ENCODE measurements at places on chromosomes 13 and 19.
A peak's percentile ranks its signal among the peaks of the same experiment; 100 is the strongest.

DNA sequence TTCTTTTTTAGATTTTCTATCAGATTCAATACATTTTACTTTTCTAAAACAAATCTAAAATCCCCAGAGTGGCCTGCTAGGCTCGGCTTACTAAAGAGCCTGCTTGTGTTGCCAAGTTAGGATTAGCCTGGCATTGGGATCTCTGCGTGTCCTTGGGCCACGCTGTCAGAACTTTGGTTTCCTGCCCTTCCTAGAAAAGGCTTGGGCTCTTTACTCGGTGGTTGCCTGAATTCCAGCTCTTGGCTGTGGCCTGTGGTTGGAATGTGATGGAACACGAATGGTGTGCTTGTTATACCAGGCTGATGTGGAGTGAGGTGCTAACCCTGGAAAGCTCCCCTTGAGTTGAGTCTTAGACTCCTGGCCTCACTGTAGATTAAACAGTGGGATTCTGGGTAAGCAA, 8.5 kb downstream of the SPATA13 start:
- no peak for DNase-seq

DNA sequence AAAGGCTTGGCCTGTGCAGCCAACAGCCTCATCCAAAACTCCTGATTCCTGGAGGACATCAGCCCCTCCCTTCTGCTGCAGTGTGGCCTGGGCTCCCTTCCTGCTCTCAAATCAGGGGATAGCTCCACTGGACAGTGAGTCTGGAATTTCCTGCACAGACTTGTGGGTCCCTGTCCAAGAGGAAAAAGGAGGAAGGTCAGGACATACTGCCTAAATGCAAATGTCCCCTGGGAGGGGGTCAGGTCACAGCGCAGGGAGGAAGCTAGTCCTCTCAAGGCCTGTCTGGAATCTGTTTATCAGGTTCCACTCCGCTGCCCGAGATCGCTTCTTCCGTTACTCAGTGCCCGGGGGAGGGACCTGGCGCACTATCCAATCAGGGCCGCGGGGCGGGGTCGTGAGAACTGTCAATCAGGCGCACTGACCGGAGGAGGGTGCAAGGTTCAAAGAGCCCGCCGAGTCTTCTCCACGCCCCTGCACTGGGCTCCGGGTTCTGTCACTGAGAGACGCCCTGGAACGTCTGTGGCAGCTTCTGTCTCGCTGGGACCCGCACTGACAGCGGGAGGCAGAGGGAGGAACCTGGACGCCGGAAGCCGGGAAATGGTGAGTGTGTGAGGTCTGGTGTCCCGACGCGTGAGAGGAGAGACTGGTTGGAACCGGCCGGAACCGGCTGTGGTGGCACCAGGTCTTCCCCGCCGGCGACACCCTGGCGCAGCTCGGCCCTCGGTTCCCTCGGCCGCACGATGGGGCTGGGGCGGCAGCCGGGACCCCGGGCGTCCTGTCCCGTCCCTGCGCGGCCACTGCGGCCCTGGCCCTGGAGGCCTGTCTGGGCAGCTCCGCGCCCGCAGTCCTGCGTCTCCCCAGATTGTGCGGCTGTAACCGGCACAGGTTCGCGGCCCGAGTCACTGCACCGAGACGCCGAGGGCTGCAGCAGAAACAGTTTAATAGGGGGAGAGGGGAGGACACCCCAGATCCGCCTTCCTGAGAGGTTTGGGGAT, at the start of gene ZNF441:
ZNF441 (plus strand) TSS at position 404 of the 995 bp plus-strand sequence; CDS start at position 598, 194 bp downstream.
- peak; percentile 93 for DNase-seq

DNA sequence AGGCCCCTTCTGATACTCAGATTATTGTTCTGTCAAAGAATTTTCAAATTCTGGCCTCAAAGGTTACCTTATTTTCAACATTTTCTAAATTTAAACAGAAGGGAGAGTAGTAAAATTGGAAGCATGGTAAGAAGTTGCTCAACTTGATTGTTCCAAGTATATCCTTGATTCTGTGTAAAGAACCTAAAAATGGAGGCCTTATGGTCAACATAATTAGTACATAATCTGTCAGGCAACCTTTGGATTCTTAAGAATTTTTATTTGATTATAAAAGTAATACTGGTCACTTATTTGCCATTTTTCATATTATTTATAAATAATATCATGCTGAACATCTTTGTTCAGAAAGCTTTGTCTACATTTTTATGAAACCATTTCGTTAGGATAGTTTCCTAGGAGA, 83.9 kb downstream of the STARD13 start:
- DNase-seq: no peak

GRCh38 chr19:58518256-58519086, 1.1 kb downstream of the ZBTB45 start:
- DNase-seq: no peak

- DNase-seq: no peak
Observed at GRCh38 chr13:52980695-52981094, 47.9 kb upstream of the OLFM4 start.

DNA sequence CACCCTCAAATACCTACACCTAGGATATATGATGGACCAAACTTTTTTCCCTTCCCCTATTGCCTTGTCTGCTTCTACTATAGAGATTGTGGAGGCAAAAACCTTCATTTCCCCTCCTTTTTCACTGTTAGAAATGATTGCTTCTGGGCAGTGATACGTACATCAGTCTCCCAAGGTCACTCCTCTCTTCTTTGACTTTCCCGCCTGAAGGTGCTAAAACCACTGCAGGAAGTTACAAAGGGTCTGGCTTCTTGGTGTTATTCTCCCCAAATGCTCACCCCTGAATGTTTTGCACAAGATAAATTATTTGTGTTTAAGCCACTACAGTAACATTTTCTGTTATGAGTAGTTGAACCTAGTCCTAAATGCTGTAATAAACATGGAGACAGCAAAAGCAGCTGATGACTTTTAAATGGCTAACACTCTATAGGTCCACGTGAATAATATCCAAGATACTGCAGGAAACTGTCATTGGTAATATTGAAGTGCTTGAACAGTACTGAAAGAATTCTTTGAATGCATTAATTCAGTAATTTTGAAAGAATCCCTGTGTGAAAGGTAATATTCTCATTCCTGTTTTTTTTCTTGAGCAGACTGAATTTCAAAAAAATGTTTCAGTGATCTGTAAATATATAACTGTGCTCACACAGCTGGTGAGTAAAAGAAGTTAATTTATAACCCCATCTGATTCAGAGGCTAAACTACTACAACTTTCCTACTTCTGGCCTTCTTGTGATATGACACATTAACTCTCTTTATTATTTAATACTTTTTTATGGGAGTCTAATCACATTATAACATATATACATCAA, 865.1 kb downstream of the EFNB2 start:
- no peak for DNase-seq

- DNase-seq: peak; percentile 59
Observed at GRCh38 chr19:3494559-3494958, 5.9 kb downstream of the DOHH start.

DNA sequence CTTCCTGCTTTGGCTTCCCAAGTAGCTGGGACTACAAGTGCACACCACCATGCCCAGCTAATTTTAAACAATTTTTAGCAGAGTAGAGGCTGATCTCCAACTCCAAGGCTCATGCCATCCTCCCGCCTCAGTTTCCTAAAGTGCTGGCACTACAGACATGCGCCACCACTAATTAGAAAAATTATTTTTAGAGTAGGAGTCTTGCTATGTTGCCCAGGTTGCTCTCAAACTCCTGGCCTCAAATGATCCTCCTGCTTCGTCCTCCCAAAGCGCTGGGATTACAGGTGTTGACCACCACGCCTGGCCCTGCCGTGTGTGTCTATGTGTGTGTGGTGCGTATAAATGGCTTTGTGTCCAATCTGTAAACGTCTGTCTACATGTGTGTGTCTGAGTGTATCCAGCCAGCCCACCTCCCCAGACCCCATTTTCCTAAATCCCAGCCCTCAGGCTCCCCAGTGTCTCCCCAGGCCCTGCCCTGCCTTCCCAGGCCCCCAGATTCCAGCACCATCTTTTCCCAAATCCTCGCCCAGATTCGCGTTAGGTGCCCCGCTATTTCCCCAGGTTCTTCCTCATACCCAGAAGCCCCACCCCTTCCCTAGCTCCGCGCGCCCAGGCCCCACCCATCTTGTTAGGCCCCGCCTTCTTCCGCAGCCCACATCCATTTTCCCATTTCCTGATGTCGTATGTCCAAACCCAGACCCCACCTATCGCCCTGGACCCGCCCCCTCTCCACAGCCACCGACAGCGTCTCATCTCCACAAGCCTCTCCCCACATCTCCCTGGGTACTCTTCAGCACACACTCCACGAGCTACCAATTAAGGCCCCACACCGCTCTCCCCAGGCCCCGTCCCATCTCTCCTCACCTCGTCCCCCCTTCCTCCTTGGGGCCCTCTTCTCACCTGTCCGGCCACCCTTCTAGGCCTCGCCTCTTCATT, 24.9 kb downstream of the SLC8A2 start:
- no peak for DNase-seq

GRCh38 chr13:97231118-97231828, 9.1 kb downstream of the MBNL2 start:
- DNase-seq: no peak

DNA sequence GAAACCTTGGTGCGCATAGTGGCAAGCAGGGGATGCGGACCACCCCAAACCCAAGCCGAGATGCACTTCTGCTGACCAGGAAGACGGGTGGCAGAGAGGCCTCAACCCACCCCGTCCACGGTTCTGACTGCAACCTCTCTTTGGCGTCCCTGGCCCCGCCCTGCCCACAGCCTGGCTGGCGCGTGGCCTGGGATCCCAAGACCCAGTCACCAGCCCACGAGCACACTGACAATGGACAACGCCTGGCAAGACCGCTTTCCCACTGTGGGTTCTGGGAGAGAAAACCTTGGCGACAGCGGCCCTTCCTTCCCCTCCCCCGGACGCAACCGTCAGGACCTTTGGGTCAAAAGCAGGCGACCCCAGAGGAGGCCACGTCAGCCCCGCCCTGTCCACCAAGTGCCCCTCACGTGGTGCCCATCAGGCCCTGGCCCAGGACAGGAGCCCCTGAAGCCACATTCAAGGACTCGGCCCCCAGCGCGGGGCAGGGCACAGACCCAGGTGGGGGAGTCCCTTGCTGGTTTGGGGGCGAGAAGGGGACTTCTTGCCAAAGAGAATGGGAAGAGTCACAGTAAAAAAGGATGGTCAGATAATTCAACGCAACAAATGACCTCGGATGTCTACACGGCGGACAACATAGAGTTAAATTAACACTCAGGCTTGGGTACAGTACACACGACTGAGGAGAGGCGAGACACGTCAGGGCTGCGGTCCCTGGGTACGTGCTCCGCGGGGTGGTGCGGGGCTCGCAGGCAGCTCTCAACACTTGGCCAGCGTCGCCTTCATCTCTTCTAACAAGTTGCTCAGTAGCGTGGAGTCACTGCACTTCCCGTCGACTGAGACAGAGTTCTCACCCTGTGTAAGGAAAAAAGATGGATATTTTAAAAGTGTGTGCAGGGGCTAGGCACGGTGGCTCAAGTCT, 5.0 kb downstream of the IZUMO4 start:
- no peak for DNase-seq

DNA sequence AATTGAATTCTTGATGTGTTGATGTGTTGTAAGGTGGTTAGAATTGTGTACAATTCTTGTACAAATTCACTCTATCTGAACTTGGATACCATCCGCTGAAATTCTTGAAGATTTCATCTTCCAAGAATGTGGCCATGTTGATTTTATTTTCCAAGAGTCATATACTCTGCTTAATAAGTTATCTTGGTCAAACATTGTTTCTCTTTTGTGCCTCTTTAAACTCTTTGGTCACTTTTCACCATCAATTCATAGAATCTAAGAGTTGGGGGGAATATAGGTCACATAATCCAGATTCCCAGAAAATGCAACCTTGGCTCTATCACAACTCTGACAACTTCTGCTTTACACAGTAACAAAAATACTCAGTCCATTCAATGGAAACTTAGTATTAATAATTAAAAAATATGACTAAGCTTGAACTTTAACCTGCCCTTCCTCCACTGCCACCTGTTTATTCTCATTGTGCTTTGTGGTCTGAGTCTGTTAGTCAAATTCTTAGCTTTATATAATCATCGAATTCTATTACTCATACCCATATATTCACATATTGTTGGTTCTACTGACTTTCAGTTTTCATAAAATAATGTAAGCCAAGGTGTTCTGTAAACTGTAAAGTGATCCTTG, 373.2 kb downstream of the LMO7 start:
- no peak for DNase-seq

DNA sequence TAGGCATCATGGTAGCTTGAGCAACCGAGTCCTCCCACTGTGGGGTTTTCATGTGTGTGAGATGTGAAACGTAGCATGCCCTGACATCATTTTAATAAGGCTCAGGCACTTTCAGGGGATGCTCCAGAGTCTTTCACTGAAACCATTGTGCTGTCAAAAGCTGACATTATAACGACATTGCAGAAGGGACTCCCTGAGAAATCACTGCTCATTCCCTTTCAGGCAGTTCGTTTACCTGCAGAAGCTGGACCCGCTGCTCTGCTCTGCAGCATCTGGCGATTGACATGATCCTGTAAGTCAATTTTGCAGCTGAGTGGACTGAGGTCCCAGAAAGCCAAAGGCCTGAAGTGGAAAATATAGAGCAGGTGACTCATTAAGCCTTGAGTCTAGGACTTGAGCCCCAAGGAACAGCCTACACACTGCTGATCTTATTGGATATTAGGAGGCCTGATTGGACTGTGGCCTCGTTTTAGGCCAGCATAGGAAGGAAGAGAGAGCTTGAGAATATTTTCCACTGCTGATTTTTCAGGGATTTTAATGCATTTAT, 54.0 kb upstream of the CNMD start:
- DNase-seq: no peak

DNA sequence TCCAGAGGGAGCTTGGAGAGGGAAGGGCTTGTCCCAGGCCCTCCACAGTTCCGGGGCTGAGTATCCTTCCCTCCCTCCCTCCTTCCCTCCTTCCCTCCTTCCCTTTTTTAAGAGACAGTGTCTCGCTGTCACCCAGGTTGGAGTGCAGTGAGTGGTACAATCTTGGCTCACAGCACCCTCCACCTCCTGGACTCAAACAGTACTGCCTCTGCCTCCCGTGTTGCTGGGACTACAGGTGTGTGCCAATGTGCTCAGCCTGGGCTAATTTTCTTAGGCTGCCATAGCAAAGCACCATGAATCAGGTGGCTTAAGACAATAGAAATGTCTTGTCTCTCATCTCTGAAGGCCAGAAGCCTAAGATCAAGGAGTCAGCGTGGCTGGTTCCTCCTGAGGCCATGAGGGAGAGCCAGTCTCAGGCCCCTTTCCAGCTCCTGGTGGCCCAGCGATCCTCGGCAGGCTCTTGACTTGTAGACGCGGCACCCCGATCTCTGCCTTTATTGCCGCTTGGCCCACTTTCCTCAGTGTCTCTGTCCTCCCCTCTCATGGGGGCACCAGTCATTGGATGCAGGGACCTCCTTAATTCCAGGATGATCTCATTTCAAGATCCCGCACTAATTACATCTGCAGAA, 47.5 kb downstream of the CRTC1 start:
- no peak for DNase-seq

- no peak for DNase-seq
Observed at GRCh38 chr19:29663861-29664752, 1.2 kb upstream of the PLEKHF1 start.

DNA sequence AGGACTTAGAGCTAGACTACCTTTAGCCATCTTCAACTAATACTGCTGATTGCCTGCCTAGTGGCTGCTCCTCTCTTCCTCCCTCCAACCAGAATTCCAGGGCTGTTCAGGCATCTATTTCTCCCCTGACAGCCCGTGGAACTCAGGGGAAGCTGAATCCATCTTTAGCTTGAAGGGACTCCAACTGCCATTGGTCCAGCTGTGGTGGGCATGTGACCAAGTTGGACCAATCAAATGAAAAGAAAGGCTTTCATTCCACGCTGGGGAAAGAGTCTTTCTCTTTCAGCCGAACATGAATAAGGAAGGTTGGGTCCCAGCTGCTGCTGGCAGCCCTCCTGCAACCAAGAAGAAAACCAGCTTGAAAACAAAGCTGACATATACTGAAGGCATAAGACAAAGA, 168.5 kb upstream of the OBI1 start:
- no peak for DNase-seq

- no peak for DNase-seq
Observed at GRCh38 chr19:4359627-4360000, 16.3 kb downstream of the MPND start.

Data from CD4-positive, alpha-beta T cell treated with Interleukin-4 for 4 hours (primary cell).